ENCODE measurements at places on chromosomes 11 and 22. TPM values are rescaled to one million over a fixed set of nuclear protein-coding genes. Genes with fewer than 3 reads are reported as not detected.

Gene MMP13
- total RNA-seq, result not detected

Gene RHBDD3
- 72.9 TPM for total RNA-seq

Gene RIMBP3C
- total RNA-seq, result 0.53 TPM

Gene PAMR1
- 73.5 TPM for total RNA-seq

Gene MUC2
- not detected for total RNA-seq

- peaks cover 9% of the 10 kb centered on the region for H3K4me1 ChIP-seq
- peaks cover 41% of the 10 kb centered on the region for H3K36me3 ChIP-seq
- no peaks in the 10 kb centered on the region for H3K27me3 ChIP-seq
Measured at GRCh38 chr22:23199159-23199558, 18.9 kb downstream of the BCR start.

DNA sequence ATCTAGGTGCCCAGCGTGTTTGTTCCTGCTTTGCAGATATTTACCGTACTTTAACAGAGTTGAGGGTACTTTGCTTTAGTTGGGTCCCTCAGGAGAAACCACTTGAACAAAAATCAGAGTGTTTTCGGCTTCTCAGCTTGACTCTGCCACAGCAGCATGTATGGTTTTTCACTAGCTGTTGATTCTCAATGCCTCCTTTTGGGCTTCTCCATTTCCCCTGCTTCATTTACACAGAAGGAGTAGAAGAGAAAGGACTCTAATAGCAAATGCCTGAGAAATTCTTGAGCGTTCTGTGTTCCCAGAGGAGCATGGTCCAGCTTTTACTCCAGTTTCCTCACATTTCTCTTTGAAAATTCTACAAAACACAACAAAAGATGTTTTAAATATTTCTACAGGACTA is 252.1 kb upstream of the CCDC179 start:
- no peak for DNase-seq
- H3K27me3 ChIP-seq, result no peaks in the 10 kb centered on the region
- no peak overlapping the region for H3K4me3 ChIP-seq

DNA sequence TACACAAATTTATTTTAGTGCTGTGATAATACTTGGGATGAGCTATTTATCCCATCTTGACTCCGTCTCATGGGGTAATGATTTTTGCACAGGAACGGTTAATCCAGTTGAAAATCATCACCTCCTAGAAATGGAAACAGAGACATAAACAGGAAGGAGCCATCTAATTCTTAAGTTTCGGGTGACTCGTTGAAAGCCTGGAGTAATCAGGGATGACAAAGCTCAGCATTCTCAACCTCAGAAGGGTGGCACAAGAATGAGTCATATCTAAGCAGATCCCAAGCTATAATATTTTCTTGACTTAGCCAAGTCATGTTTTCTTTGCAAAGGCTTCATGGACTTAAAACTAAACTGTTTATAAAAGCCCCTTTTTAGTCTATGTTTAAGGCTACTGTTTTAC is 280.8 kb upstream of the CCDC90B start:
- H3K4me3 ChIP-seq, result no peak overlapping the region
- no peak for DNase-seq
- H3K27ac ChIP-seq, result no peak overlapping the region
- H3K4me1 ChIP-seq, result no peaks in the 10 kb centered on the region
- no peaks in the 10 kb centered on the region for H3K27me3 ChIP-seq
- H3K36me3 ChIP-seq, result no peaks in the 10 kb centered on the region

- H3K36me3 ChIP-seq, result peaks cover 58% of the 10 kb centered on the region
- H3K27ac ChIP-seq, result no peak overlapping the region
- no peaks in the 10 kb centered on the region for H3K27me3 ChIP-seq
- peaks cover 16% of the 10 kb centered on the region for H3K4me1 ChIP-seq
- no peak for DNase-seq
Measured at GRCh38 chr11:8775734-8776133, 93.1 kb downstream of the RPL27A start.

- no peak overlapping the region for H3K4me3 ChIP-seq
- DNase-seq, result peak; percentile 37
- H3K4me1 ChIP-seq, result no peaks in the 10 kb centered on the region
- no peaks in the 10 kb centered on the region for H3K36me3 ChIP-seq
Measured at GRCh38 chr22:19811811-19812771, 42.6 kb downstream of the GNB1L start.

DNA sequence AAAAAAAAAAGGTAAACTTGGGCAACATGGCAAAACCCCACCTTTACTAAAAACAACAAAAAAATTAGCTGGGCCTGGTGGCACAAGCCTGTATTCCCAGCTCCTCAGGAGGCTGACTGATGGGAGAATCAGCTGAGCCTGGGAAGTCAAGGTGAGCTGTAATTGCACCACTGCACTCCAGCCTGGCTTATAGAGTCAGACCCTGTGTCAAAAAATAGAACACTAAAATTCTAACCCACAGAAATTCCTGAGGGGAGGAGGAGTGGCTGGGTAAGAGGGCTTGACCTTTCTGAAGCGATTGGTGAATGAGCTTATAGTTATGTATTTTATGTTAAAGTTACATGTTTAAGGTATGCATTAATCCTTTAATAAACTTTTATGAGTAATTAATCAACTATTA is 53.3 kb downstream of the FAT3 start:
- H3K36me3 ChIP-seq, result no peaks in the 10 kb centered on the region
- no peak overlapping the region for H3K4me3 ChIP-seq
- no peaks in the 10 kb centered on the region for H3K27me3 ChIP-seq

GRCh38 chr22:25393121-25393805 is 171.2 kb upstream of the GRK3 start:
- no peak overlapping the region for H3K4me3 ChIP-seq
- no peaks in the 10 kb centered on the region for H3K4me1 ChIP-seq
- no peaks in the 10 kb centered on the region for H3K27me3 ChIP-seq
- DNase-seq, result no peak
- H3K27ac ChIP-seq, result no peak overlapping the region

GRCh38 chr22:29306835-29307595 is 565 bp downstream of the GAS2L1 start:
- H3K4me3 ChIP-seq, result peak overlapping the region; percentile 85
- peak overlapping the region; percentile 88 for H3K27ac ChIP-seq
- DNase-seq, result peak; percentile 91

- H3K36me3 ChIP-seq, result no peaks in the 10 kb centered on the region
- H3K27me3 ChIP-seq, result peaks cover 59% of the 10 kb centered on the region
- H3K27ac ChIP-seq, result no peak overlapping the region
- peak; percentile 93 for DNase-seq
Measured at GRCh38 chr11:43944761-43945311, 2.4 kb downstream of the C11orf96 start.

- H3K36me3 ChIP-seq, result no peaks in the 10 kb centered on the region
- no peaks in the 10 kb centered on the region for H3K4me1 ChIP-seq
- H3K27ac ChIP-seq, result no peak overlapping the region
Measured at GRCh38 chr11:69922015-69922595, 102.9 kb upstream of the FGF3 start.

- no peak overlapping the region for H3K4me3 ChIP-seq
- no peak overlapping the region for H3K27ac ChIP-seq
- H3K36me3 ChIP-seq, result no peaks in the 10 kb centered on the region
- no peak for DNase-seq
- no peaks in the 10 kb centered on the region for H3K4me1 ChIP-seq
Measured at GRCh38 chr11:112656772-112657428, 304.3 kb upstream of the NCAM1 start.

DNA sequence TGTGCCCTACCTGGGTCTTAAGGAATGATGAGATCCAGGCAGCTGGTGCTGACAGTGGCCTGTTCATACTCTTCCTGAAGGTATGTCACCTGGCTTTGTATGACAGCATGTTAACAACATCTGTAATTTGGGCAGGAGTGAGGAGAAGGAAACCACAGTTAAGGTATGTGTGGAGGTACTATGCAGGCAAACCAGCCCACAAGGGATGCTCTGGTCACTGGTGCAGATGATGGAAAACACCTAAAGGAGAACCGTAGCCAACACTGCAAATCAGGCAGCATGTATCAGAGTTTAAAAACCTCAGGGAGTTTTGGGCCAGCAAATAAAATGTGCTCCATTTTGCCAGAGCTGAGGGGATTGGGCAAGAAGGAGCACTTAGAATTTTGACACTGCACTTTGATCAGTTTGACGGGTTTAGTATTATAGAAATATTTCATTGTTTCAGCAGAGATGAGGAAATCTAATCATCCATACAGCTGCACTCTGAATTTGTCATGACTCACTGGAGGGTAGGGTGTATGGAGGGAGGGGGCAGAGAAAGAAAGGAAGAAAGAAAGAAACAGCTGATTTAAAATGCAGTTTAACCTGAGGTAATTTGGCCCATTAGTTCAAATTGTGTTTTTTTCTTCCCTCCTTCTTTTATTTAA is 260.9 kb downstream of the KIRREL3 start:
- H3K27me3 ChIP-seq, result peaks cover 14% of the 10 kb centered on the region
- no peak for DNase-seq
- no peaks in the 10 kb centered on the region for H3K36me3 ChIP-seq
- H3K4me1 ChIP-seq, result no peaks in the 10 kb centered on the region

DNA sequence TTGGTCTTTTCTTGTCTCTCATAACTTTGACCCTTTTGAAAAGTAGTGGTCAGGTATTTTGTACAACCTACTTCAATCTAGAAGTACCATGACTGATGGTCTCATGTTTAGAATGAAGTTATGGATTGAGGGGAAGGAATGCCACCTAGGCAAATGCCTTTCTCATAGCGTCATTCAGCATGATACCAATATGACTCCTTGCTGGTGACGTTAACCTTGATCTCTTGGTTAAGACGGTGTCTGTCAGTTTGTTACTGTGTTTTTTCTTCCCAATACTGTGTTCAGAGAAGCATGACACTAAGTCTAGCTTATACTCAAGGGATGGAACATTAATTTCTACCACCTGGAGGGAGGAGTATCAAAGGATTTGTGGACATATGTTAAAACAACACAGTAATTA is 130.9 kb downstream of the KIF18A start:
- H3K4me1 ChIP-seq, result no peaks in the 10 kb centered on the region
- H3K27me3 ChIP-seq, result no peaks in the 10 kb centered on the region
- H3K4me3 ChIP-seq, result no peak overlapping the region
- H3K27ac ChIP-seq, result no peak overlapping the region
- H3K36me3 ChIP-seq, result no peaks in the 10 kb centered on the region

All from endodermal cell (in vitro differentiated cells).